ENCODE measurements at places on chromosomes 7 and 10.

DNA sequence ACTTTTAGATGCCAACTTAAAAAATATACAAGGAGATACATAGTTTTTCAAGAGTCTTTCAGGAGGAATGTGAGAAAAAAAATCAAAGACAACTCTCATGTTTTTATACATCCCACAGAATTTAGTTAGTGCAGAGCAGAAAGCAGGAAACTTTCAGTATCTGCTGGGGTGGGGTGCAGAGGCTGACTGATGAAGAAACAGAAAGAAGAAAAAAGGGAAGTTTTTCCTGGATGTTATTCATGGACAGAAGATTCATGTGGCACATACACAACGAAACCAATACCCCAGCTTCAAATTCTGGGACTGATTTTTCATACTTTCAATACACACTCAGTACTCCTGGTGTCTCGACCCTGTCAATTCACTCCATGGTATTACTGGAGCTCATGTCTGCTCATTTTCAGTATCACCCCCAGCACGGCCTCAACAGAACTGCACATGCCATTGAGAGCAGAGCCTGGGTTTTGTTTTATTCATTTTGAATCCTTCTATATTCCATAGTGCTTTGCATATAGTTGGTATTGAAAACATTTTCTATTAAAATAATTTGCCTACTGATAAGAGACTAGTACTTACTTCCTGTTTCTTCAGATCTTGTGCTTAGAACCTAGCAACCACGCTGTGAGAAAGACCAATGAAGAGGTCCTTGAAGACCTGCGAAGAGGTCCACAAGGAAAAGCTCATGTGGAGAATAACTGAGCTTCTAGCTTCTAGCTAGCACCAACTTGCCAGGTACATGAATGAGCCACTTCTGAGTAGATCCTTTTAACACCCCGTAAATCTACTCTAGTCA lies 49.0 kb downstream of the NDUFB2 start:
- no peak for DNase-seq

DNA sequence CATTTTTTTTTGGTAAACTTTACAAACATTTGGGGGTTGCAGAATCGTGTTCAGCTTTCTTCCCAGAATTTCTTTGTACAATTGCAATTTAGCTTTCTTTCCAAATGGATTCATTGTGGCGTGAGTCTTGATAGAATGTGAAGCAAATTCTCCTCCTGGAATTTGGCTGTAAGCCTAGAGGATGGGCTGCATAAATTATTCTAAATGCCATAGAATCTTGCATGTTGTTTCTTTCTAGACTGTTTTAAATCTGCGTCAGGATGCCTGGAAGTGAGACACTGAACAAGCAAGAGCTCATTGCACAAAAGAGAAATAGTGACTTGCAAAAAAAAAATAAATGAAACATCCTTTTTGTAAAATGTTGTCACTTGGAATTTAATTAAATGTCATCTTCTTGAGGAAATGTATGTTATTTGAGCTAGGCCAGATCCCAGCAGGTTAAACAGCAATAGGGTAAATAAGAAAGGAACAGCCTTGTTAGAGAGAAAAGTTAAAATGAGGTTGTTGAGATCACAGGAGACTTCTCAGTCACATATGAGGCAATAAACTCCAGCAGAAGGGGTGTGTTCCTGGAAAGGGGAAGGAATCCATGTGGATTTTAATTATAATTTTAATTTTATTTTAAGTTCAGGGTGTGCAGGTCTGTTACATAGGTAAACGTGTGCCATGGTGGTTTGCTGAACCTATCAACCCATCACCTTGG lies 483.0 kb downstream of the PLXDC2 start:
- DNase-seq: no peak

GRCh38 chr7:103113164-103113563 lies 35.7 kb downstream of the NAPEPLD start:
- no peak for DNase-seq

DNA sequence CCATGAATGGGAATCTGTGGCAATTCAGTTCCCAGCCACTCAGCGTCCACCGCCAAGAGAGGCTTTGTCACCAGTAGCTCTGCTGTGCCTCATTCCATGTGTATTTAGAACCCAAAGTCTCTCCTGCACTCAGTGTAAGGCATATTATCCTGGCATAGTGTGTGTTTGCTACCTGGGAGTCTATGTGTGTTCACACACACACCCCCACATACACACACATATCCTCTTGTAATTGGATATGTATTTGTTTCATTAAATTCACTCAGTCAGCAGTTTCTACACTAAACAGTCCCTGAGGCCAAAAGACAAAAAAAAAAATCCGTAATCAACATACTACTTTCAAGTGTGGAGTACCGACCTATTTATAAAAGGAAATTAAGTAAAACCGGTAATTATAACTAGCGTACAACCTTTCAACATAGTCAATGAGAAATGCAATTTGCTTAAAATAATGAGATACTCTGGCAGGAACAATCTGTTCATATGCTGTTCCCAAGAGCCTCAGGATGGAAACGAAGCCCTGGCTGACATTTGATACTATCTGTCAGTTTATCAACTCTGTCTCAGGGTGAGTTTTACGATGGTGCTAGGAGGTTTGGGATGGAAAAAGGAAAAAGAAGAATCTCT lies 425.8 kb upstream of the CELF2 start:
- DNase-seq: no peak

- DNase-seq: no peak
These were observed 140.6 kb downstream of the KIAA1217 start for GRCh38 chr10:24349379-24350001.

GRCh38 chr10:44831581-44831980 lies 79.6 kb upstream of the TMEM72 start:
- no peak for DNase-seq

DNA sequence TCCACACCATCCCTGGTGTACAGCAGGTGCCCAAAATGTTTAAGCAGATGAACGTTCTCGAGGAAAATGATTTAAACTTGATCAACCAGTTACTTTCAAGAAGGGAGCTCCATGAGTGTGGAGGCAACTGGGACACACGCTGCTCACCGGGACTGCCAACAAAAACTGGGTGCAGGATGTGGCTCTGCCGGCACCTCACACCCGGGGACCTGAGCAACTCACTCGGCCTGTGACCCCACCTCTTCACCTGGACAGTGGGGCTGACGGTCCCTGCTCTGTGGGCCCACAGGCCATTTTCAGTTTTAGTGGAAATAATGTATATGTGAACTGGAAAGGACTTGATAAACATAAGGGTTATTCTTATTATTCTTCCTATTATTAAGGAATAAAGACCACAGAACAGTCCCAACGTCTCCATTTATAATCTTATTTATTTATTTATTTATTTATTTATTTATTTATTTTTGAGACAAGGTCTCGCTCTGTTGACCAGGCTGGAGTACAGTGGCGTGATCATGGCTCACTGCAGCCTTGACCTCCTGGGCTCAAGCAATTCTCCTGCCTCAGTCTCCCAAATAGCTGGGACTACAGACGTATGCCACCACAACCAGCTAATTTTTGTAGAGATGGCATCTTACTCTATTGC lies 60.6 kb downstream of the RGS10 start:
- no peak for DNase-seq

GRCh38 chr7:98771941-98772603 lies 97.7 kb downstream of the TMEM130 start:
- DNase-seq: no peak

DNA sequence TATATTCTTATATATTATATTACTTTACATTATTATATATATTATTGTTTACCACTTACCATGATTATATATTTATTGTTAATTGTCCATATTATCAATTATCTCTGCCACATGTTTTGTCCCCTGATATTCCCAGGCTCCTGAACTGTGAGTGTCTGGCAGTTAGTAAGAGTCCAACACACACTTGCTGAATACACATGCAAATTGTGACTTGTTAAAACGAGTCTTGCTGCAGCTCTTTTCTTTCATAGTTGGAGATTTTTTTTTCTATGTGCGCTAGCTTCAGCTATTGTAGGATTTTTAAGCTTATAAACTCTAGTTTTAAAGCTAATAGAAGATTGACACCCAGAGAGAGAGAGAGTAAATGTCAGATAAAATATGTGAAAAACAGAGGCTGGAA lies 207.8 kb upstream of the FAM3C start:
- DNase-seq: no peak

DNA sequence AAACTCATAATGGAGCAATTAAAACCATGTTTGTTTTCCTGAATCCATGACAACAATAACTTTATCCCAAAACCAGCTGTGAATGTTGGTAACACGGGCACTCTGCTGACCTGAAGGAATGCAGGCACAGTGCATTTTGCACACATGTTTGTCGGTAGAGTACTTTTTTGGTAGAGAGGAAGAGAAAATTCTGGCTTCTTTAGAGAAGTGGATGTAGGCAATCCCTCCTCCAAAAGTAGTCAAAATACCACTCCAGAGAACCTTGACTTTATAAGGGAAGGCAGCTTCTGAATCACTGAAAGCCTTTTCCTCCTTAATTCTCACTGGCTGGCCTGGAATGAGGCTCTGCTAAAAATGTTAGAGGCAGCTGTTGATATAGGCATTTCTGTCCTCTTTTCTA lies 15.8 kb upstream of the ACTA2 start:
- DNase-seq: no peak

- DNase-seq: no peak
These were observed 12.7 kb downstream of the LMTK2 start for GRCh38 chr7:98119256-98119918.

DNA sequence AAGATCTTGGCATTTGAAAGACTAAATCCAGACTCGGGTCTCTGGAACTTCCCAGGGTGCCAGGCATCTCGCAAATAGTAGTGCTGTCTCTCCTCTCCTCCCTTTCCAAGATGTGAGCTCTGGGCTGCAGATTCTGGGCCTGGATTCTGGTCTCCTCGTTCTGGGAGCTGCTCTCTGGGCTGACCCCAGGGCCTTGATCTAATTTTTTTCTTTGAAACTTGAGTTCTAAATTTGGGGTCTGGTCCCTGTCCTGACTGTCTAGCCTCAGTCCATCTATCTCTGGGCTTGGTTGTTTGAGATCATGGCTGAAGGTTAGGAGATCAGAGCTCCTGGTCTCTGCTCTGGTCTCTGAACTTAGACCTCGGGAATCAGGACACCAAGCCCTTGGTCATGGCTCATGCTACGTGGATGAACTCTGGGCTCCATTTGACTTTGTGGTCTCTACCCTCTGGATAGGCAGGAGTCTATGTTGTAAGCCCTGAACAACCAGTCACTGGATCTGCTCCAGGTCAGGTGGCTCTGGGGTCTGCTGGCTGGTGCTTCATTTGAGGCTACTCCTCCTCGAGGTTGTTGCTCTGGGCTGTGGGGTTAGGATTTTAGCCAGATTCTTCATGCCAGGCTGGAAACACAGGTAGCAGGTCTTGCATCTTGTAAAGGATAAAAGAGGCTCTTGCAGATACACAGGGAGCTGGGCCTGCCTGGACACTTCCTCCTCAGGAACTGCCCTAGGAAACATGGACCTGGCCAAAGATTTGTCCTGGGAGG lies 8.0 kb upstream of the MBL2 start:
- no peak for DNase-seq

DNA sequence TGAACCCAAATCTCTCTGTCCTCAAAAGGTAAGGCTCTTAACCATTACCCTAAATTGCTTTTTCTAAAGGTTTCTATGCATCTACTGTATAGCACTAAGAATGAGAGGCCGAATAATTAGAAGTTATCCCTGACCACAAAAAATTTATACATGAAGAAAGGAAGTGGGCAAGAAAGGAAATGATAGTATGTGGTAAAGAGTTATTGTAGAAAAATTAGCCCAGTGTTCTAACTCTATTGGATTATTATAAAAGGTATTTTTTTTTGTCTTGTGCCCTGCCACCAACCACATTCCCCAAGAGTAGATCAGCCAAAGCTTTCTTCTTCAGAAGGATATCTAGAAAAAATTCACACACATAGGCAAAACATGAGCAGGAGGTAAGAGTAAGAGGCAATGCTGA lies 45.4 kb downstream of the DKK1 start:
- DNase-seq: no peak

DNA sequence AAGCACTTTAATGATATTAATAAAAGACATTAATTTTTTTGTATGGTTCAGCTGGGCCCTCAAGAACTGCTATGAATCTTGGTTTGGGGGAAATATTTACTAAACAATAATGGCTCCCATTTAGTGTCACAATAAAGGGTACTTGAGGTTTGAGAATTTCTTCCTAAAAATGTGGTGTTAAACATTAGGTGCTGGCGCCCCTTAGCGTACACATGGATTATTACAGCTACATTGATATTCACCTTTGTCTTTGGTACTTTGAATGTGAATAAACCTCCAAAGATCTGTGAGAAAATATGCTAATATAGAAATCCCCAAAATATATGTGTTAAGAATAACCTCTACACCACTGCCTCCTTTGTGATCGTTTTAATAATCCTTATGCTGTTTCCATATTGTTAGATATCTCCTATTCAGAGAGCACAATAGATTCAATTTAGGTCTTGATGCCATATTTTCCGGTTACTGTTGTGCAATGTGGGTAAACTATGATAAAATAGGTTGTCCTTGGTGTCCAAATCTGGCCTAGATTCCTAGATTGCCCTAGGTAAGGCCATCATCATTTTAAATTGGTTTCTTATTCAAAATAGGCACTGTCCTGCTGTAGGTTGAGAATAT lies 161.8 kb upstream of the CACNA2D1 start:
- DNase-seq: no peak

DNA sequence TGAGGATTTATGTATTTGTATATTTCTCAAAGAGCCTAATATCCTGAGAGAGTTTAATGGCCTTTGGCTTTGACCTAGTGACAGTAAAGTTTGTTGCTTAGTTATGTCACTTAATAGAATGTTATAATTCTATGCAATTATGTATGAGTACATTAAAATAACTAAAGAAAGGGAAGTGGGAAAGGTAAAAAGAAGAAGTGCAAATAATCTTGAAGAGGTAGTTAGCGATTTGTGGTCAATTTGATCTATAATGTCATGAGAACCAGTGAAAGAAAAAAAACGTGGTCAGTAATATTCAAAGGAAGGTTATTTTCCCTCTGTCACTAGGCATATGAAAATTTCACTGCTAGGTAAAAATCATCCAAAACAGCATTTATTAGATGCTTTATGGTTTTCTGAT lies 143.4 kb upstream of the LSM8 start:
- no peak for DNase-seq

GRCh38 chr7:151438864-151439601 lies 908 bp downstream of the CRYGN start:
- DNase-seq: no peak

DNA sequence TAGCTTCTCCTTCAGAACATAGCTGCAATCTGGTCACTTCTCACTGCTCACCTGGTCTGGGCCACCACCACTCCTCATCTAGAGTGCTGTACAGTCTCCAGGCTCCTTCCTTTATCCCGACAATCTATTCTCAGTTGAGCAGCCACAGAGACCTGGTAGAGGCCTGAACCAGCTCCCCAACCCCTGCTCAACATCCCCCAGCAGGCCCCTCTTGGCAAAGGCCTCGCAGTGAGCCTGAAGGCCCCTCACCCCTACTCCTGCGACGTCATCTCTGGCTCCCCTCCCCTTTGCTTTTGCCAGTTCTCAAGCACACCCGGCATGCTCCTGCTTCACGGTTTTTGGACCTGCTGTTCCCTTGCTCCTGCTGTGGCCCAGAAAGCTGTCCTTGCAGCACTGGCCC lies 113.9 kb downstream of the ARHGAP22 start:
- no peak for DNase-seq

Measured in CD8-positive, alpha-beta memory T cell (primary cell).